ENCODE measurements at places on chromosomes 2 and 18.

DNA sequence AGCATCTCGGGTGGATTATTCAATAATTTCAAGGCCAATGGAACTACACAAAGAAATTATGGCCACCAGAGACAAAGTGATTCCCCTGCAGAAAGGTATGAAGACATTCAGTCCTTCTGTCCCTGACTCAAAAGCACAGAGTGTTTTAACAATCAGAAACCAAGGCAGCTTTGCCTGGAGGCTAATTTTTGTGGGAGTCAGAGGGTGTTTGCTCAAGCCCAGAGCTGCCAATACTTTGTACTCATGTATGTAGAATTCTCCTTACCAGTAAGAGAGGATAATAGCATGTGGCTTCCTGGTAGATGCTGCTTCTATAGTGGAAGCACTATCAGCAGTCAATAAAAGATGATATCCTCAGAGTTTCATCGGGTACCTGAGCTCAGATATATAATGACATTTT is 178.4 kb downstream of the KCNE4 start:
- DNase-seq: no peak

DNA sequence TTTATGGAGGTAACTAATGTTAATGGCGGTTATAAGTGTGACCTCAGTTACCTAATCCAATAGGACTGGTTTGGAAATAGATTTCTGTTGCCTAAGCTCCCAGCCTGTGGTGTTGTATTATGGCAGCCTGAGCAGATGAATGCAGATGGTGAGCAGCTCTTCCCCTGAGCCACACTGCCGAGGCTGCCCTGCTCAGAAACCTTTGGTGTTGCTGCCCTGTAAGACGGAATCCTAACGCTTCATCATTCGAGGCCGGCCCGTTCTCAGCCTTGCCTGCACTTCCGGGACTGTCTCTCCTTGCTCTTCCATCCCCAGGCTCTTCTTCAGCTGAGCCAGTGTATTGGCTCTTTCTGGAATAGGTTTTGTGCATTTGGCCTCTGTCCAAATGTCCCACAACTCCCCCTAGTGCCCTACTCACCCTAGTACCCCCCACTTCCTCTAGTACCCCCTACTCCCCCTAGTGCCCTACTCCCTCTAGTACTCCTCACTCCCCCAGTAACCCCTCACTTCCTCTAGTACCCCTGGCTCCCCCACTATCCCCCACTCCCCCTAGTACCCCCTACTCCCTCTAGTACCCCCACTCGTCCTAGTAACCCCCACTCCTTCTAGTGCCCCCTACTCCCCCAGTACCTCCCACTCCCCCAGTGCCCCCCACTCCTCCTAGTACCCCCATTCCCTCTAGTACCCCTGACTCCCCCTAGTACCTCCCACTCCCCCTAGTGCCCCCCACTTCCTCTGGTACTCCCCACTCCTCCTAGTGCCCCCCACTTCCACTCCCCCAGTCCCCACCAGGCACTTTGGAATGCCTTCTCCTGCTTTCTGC is 106.0 kb upstream of the TAF1B start:
- DNase-seq: no peak

DNA sequence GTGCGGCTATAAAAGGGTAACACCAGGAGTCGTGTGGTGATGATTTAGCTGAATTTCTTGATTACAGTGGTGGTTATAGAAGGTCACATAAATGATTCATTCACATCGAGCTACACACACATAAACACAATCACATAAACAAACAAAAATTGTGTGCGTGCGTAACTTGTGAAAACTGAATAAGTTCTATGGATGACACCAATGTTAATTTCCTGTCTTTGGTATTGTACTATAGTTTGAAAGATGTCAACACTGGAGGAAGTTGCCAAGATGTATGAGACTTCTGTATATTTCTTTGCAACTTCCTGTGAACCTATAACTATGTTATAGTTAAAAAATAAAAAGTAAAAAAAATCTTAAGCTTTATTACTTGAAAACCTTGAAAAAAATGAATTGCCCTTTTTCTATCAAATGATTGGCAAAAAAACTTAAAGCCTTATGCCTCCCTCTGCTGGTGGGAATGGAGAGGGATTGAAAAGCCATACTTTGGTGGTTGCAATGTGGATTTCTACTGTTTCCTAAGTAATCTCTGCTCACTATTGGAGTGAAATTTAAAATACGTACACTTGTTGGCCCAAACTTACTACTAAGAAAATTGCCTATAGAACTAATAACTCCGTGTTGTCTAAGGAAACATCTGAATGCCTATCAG is 227.7 kb downstream of the RPIA start:
- DNase-seq: no peak

- DNase-seq: no peak
Measured at GRCh38 chr2:60350791-60351190, 202.7 kb downstream of the BCL11A start.

DNA sequence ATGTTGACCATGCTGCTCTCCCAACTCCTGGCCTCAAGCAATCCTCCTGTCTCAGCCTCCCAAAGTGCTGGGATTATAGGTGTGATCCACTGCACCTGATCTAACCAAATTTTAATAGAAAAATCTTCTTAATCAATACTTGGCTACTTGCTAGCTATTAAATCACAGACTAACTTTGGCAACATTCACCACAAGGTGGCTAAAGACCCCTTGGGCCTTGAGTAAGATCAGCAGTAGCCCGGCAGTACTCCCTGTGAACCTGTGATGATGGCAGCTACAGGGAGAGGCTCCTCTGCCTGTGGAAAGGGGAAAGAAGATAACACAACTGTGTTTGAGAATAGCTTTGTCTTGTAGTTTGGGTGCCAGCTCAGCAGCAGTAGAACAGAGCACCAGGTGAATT is 102.9 kb downstream of the SLC39A10 start:
- DNase-seq: no peak
